ENCODE measurements at places on chromosomes 5 and 9. TPM values are rescaled to one million over a fixed set of nuclear protein-coding genes. Genes with fewer than 3 reads are reported as not detected.

DNA sequence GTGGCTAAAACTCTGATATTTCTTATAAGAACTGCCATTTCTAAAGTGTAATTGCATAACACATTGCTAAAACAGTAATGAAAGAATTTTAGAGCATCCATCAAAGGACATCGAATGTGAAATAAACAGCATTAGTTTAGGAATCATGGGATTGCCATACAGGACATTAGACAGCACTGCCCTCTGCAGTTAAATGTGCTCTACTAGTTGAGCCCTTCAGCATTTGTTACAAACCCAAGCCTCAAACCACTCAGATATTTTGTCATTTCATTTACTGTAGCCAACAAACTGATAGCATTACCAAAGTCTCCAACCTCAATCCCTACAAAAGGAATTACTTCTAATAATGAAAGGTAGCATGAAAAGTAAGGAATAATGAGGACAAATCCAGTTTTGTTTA lies 116.8 kb upstream of the COX7C start:
- DNase-seq, result no peak
- no peak overlapping the region for H3K4me3 ChIP-seq
- no peaks in the 10 kb centered on the region for H3K4me1 ChIP-seq
- H3K27ac ChIP-seq, result no peak overlapping the region
- H3K27me3 ChIP-seq, result peaks cover 10% of the 10 kb centered on the region

Gene LRRC70
- 0.20 TPM for total RNA-seq

GRCh38 chr5:132473668-132474067 lies 16.9 kb downstream of the IRF1 start:
- peaks cover 37% of the 10 kb centered on the region for H3K4me1 ChIP-seq
- H3K36me3 ChIP-seq, result peaks cover 3% of the 10 kb centered on the region
- no peaks in the 10 kb centered on the region for H3K27me3 ChIP-seq
- H3K4me3 ChIP-seq, result no peak overlapping the region
- DNase-seq, result peak; percentile 26

DNA sequence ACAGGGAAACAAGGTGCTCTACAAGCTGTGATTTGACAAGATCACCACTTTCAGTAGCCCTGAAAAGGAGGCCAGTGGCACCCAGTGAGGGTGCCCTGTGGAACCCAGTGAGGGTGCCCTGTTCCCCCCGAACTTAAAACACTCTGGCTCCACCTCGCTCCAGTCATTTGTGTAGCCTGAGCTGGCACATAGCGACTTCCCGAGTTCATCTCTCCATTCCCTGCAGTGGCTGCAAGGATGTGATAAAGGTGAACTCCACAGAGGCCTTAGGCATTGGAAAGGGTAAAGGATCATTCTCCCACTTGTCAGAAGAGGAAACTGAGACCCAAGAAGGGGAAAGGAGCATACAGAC lies 21.9 kb upstream of the ANXA6 start:
- H3K27ac ChIP-seq, result no peak overlapping the region
- H3K4me1 ChIP-seq, result peaks cover 2% of the 10 kb centered on the region
- peaks cover 1% of the 10 kb centered on the region for H3K36me3 ChIP-seq

Gene EIF4E1B
- not detected for total RNA-seq

Data from chondrocyte (in vitro differentiated cells).